ENCODE measurements at places on chromosomes 6 and 20.

DNA sequence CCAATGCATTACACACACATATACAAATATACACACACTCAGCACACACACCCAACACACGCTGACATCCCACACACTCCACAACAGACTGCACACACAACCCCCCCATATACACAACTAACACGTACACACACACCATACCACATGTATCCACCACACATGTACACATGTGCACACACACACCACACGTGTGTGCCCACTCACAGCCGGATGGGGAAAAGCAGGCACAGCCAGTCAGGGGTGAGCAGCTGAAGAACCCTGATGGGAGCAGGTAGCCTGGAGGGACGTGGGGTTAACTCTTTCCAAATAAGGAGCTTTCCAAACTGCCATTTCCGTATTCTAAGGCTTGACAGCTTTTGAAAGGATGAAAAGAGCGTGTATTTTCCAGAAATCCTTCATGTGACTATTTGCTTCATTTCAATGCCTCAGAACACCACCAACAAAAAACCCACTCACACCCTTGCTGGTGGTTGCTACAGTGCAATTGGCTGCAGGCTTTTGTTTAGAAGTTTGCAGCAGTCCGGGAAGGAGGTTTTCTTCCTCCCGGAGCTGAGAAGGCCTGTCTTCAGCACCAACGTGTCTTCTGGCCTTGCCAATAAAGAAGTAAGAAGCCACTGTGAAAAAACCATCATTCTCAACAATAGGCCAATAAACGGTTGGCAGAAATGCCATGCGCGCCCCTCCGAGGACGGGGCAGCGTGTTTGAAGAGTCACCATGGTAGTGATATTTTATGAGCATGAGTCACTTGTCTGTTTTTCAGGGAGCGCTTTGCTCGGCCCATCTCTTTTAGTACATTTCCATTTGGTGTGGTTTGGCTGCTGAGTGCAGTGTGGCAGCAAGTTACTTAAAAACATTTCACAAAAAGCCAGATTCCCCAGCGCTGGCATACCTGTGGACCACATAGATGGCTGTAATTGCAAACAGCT, 131.3 kb upstream of the GMDS start:
- peak; percentile 53 for DNase-seq

- no peak for DNase-seq
These were observed 20.4 kb upstream of the SYNJ2 start for GRCh38 chr6:157961153-157961831.

GRCh38 chr6:21918041-21918440, 324.5 kb downstream of the SOX4 start:
- no peak for DNase-seq

DNA sequence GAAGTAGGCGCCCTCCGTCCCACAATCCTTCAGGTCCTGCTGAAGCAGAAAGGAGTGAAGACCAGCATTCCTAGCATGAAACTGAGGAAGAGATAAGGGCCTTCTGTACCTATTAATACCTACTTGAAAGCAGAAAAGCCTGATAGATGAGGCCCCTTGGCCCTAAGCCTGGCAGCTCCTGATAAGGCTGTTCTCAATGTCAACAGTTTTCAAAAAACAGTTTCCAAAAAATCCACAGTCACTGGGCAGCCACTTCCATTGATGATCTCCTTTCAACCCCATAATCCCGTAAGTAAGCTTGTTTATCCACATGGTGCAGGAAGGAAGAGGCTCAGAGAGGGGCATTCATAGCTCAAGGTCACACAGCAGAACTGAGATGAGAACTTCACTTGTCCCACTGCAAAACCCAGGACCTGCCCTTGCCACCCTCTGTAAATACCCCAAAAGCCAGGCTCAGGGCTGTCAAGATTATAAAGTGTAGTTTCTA, 2.8 kb upstream of the E2F1 start:
- DNase-seq, result no peak

DNA sequence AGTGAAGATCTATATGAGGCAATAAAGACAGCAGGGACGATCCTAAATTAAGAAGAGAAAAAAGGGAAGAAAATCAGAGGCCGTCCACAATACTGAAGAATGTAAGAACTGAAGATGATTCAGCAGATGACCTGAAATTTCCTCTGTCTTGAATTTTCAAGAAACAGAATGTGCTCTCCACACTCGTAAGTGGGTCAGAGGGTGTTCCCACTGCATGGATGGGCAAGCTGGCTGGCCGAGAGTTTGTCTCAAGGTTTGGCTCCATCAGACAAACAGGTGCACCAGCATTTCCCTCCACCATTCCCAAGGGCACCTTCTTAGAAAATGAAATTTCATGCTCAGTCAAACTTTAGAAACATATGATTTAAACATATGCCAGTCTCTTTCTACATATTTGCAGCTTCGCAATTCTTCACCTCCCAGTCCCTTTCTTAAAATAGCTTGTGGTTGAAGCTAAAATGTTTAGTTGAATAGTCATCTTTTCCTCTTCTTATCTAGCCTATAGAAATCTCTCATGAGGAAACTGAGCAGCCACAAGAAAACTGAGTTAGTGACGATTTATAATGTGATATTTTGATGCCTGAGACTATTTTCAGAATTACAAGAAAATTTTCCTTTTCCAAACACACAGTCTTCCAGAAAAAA, 576.4 kb downstream of the PRKN start:
- DNase-seq, result no peak

Data from AG04449 (cell line).